ENCODE measurements at places on chromosomes 11 and 22. TPM values are rescaled to one million over a fixed set of nuclear protein-coding genes. Genes with fewer than 3 reads are reported as not detected.

Gene OR52I1
- not detected for polyA plus RNA-seq

Gene RBMXL2
- polyA plus RNA-seq = not detected

Gene GGTLC3
- not detected for polyA plus RNA-seq

Gene LGALS12
- polyA plus RNA-seq = 6.8 TPM

Gene LGR4
- 0.27 TPM for polyA plus RNA-seq

GRCh38 chr11:97684486-97685439, 1295.0 kb downstream of the JRKL start:
- no peaks in the 10 kb centered on the region for H3K4me1 ChIP-seq
- DNase-seq = no peak
- no peaks in the 10 kb centered on the region for H3K36me3 ChIP-seq
- H3K27ac ChIP-seq = no peak overlapping the region
- no peak overlapping the region for H3K4me3 ChIP-seq

DNA sequence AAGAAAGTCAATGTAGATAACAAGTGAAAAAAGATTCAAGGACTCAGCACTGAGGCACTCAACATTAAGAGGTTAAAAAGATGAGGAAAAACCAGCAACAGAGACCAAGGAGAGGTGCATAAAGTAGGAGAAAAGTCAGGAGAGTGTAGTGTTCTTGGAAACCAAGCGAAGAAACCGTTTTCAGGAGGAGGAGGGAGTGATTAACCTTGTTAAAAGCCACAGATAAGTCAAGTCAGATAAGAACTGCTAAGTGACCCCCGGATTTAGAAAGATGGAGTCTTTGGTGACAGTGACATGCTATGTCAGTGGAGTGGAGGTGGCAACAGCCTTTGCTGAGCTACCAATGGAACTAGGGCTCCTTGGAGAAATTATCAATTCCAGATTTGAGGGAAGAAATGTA, 13.9 kb upstream of the NARS2 start:
- no peaks in the 10 kb centered on the region for H3K36me3 ChIP-seq
- H3K27me3 ChIP-seq = no peaks in the 10 kb centered on the region
- H3K4me3 ChIP-seq = no peak overlapping the region
- no peaks in the 10 kb centered on the region for H3K4me1 ChIP-seq

DNA sequence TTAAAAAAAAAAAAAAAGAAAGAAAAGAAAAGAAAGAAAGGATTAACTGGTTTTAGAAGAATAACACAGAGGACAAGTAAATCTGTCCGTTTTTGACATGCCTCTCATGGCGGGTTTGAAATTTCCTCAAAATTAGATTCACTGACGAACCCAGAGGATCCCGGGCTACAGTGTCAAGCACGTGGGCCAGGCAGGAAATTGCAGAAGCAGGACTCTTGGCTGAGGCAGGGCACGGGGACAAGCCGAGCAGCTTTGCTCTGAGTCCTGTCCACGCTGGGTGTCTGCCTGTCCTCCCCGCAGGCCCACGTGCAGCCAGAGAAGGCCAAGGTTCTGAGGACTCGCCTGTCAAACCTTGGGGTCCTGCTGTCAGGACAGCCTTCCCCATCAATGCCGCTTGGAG, 24.7 kb downstream of the GAL start:
- no peak overlapping the region for H3K27ac ChIP-seq
- H3K4me3 ChIP-seq = no peak overlapping the region
- H3K4me1 ChIP-seq = peaks cover 6% of the 10 kb centered on the region

DNA sequence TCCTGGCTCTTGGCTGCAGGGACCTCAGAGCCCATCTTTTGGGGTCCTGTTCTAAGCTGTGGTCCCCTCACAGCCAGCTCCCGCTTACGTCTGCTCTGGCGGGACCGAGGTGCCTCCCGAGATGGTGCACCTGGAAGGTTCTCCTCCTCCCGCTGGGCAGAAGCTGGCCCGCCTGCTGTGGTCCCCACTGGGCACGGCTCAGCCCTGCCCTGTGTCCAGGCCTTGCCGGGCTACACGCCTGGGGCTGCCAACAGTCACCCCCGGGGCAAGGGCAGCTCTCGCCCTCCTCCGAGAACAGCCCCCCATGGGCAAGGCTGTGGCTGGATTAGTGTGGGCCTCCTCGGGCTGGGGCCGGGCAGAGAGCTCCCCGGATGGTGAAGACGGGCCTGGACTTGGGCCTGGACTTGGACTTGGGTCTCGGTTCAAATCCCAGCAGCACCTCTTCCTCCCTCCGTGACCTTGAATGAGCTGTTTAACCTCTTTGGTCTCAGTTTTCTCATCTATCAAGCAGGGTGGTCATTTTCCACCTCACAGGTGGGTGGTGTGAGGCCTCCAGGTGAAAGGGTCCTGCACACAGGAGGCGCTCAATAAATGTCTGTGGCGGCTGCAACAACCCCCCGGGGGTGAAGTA, 998 bp downstream of the BAIAP2L2 start:
- H3K4me1 ChIP-seq = no peaks in the 10 kb centered on the region
- H3K36me3 ChIP-seq = no peaks in the 10 kb centered on the region
- no peaks in the 10 kb centered on the region for H3K27me3 ChIP-seq
- H3K4me3 ChIP-seq = no peak overlapping the region
- DNase-seq = no peak
- no peak overlapping the region for H3K27ac ChIP-seq

DNA sequence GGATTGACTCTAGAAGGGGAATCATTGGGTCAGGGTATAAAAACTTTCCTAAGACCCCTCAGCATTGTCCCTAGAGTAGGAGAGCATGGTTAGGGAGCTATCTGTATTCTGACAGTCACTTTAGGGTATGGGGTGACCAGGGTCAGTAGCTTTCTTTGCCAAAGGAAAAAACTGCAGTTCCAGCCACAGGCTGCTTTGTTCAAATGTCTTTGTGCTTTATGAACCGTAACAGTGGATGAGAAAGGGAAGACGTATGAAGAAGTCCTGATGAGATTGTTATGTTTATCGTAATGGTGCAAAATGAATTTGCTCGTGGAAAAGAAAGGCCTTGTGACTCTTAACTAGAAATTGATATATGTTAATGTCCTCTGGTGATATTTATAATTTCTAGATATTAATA, 30.0 kb downstream of the CYB5R2 start:
- H3K27me3 ChIP-seq = no peaks in the 10 kb centered on the region
- H3K4me3 ChIP-seq = no peak overlapping the region
- no peak for DNase-seq
- H3K4me1 ChIP-seq = no peaks in the 10 kb centered on the region
- H3K27ac ChIP-seq = no peak overlapping the region

DNA sequence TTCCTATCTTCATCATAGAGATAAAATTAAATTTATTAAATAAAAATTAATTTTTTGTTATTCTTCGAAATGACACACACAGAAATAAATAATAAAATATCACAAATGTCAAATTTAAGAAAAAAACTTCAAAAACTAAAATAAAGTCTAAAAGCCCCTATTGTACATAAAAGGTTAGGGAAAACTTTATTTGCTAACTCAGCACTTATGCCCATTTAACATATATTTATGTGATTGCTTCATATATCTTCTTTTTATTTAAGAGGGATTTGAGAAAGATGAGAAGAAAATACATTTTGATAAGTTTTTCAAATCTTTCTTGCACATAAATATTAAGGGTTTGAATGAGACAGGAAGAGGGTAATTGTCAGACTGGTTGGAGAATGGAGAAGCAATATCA, 2350.4 kb upstream of the RAG2 start:
- no peak overlapping the region for H3K4me3 ChIP-seq
- no peaks in the 10 kb centered on the region for H3K27me3 ChIP-seq
- no peak overlapping the region for H3K27ac ChIP-seq
- no peaks in the 10 kb centered on the region for H3K36me3 ChIP-seq

DNA sequence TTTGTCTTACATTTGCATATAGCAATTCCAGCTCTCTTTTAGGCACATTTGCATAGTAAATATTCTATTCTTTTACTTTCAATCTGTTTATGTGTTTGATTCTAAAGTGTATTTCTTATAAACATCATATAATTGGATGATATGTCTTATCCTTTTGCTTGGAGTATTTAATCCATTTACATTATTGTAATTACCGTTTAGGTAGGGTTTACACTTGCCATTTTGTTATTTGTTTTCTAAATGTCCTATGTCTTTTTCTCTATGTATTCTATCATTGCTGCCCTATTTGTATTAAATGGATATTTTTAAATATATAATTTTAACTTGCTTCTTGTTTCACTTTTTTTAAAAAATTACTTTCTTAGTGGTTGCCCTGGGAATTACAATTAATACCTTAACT, 22.8 kb upstream of the ACCSL start:
- no peaks in the 10 kb centered on the region for H3K4me1 ChIP-seq
- no peak overlapping the region for H3K27ac ChIP-seq
- no peaks in the 10 kb centered on the region for H3K27me3 ChIP-seq
- H3K4me3 ChIP-seq = no peak overlapping the region

DNA sequence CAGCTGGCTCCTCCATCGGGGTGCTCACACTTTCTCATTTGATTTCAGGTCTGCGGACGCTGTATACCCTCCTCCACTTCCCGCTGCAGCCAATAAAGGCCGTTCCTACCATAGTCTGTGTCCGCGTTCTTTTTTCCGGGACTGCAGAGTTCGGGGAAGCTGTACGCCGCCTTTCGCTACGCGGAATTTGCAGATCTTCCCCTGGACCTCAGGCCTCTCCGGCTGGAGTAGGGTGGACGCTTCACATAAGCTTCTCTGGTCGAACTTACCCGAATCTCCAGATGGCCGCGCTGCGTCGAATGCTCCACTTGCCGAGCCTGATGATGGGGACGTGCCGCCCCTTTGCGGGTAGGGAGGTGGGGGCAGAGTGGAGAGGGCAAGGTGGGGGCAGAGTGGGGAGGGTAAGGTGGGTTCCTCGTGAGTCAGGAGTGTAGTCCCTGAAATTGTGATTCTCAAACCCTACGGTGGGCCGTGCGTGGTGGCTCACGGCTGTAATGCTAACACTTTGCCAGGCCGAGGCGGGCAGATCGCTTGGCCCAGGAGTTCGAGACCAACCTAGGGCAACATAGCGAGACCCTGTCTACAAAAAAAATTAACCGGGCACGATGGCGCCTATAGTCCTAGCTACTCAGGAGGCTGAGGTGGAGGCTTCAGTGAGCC, 617 bp downstream of the CSKMT start:
- peak overlapping the region; percentile 99 for H3K4me3 ChIP-seq
- DNase-seq = no peak
- no peaks in the 10 kb centered on the region for H3K27me3 ChIP-seq
- peak overlapping the region; percentile 86 for H3K27ac ChIP-seq
- H3K36me3 ChIP-seq = peaks cover 10% of the 10 kb centered on the region

All from CD14-positive monocyte (primary cell).